ENCODE measurements at places on chromosomes 16 and 17.

DNA sequence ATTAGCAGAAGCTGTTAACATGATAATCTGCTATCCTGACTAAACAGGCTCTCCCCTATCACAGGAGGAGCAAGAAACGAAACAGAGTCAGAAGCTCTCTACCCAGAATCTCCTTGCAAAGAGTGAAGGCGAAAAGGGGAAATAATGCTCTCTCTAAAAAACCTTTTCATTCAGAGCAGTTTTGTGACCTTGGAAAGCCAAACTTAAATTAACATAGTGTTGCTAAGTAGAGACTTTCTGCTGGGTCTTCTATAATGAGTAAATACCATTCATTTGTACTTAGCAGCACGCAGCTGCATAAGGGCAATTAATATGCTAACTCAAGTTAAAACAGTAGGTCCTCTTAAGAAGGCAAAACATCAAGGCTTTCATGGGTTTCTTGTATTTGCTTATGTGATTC, 101.7 kb upstream of the GPR139 start:
- no peak for DNase-seq

GRCh38 chr16:77596261-77596660, 126.1 kb upstream of the NUDT7 start:
- no peak for DNase-seq

DNA sequence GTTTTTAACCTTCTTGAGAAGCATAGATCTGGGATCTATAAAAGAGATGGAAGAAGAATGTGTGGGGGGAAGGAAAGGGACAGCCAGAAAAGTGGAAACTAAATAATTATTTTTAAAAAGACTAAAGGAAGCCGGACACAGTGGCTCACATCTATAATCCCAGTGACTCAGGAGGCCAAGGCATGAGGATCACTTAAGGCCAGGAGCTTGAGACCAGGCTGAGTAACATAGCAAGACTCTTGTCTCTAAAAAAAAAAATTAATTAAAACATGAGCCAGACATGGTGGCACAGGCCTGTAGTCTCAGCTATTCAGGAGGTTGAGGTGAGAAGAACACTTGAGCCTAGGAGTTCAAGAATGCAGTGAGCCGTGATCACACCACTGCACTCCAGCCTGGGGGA, 335.1 kb downstream of the GRIN2A start:
- no peak for DNase-seq

DNA sequence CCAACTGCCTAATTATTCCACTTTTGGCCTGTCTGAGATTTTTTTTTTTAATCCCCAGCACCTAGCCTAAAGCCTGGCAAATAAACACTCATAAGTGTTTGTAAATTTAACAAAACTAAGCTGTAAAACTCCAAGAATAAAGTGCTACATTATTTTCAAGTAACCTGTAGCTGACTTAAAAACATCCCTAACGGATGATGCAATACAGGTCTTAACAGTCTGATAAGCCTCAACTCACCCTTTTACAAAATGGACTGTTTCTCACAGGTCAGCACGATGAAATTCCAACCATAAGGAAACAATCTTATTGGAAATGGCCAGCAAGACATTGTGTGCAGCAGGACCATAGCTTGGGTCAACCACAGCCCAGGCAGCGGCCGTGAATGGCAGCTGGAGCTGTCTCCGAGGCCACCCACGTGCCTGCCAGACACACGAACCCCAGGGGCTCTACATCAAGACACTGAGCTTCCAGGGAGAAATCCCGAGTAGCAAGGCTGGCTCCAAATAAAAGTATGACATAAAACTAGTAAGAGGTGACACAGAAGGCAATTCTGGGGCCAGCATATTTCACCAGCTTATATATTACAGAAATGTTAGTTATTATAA, 58.9 kb downstream of the NDEL1 start:
- DNase-seq = no peak

- DNase-seq = no peak
These were observed 17.4 kb upstream of the ZC3H18 start for GRCh38 chr16:88552815-88553214.

GRCh38 chr16:51523400-51523799, 372.3 kb upstream of the SALL1 start:
- DNase-seq = no peak

GRCh38 chr17:36858119-36859002, 78.9 kb upstream of the LHX1 start:
- no peak for DNase-seq
